ENCODE measurements at places on chromosomes 6 and 20.

GRCh38 chr20:23144856-23145255 lies 58.7 kb upstream of the CD93 start:
- DNase-seq: no peak

GRCh38 chr6:160028487-160029275 lies 59.8 kb downstream of the IGF2R start:
- DNase-seq: no peak

GRCh38 chr6:166415833-166416347 lies 33.1 kb upstream of the MPC1 start:
- no peak for DNase-seq

DNA sequence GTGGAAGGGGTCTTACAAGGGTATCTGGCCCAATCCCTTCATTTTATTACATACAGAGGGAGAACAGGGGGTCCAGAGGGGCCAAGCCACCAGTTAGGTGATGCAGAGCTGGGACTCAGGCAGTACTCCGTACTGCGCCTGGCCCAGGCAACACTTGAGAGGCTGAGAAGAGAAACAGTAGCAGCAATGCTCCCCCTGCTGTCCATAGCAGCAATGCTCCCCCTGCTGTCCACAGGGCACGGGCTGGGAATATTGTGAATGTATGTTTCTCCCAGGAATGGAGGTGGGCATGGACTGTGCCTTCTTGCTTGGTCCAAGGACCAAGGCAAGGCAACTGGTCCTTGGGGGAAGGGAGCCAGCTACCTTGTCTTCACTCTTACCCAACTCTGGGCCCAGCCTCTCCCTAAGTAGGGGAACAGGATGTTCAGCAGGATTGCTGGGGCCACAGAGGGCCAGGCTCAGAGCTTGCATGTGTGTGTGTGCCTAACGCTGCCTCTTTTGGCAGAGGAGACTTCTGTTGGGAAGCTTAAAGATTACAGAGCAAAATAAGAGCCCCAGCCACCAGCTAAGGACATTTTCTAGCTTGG lies 14.8 kb upstream of the FAM83C start:
- DNase-seq: peak; percentile 75

DNA sequence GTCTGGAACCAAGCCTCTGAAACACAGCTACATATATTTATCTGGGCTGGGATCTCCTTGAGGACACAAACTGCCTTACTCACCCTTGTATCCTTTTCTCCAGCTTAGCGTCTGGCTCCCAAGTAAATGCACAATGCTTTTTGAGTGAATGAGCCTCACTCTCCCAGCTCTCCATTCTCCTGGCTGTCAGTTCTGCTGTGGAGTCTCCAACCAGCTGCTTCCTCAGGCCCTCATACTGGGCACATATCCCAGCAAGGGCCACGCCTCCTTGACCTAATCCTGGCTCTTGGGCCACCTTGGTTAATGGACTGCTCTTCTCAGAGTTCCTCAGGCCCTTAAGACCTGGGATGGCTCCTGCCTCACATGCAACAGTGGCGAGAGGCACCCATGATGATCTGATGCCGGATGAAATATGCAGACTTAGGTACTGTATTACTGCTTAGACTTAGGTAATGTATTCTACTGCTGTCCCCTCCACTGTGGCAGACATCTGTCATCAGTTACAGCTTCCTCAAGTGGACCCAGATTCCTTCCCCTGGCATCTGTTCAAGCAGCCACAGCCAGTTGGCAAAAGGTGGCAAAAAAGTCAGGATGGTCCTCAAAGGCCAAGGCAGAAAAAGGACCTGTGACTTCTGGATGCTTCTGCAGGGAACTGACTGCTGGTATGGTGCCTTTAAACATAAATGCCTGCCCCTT lies 16.5 kb downstream of the SNHG17 start:
- DNase-seq: peak; percentile 26

- DNase-seq: peak; percentile 10
Measured at GRCh38 chr6:141326925-141327324, 805.8 kb upstream of the GJE1 start.

- no peak for DNase-seq
Measured at GRCh38 chr20:34979366-34980153, 23.9 kb downstream of the MYH7B start.

- DNase-seq: no peak
Measured at GRCh38 chr6:69584913-69585729, 211.7 kb downstream of the LMBRD1 start.

DNA sequence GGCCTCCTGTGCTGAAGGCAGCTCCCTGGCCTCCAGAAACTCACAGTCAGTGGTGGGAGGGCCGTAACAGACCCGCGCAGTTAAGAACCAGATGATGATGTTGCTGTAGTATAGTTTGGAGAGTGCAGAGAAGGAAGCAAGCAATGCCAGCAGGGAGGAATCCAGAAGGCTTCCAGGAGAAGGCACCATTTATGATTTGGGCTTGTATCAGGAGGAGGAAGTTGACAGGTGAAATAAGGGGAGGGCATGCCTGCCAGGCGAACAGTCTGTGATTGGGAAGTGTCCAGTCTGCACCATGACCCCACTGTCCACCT lies 13.3 kb upstream of the BAK1 start:
- no peak for DNase-seq

GRCh38 chr6:110800839-110801196 lies 14.5 kb downstream of the CDK19 start:
- DNase-seq: no peak

DNA sequence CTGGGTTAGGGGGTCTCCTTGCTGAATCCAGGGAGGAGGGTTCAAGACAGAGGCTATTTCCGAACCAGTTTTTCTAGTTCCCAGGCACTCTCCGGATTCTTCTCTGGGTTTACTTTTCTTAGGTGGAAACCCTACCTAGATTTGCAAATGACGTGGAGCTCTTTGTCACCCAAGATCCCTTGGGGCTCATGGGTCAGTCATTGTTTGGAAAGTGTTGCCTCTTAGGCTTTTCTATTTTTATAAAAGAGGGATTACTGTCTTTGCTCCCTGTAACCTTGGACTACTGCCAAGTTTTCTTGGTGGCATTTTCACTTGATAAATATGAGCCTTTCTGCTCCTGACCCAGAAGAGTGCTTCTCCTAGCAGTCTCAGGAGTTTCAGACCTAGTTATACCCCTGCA lies 33.6 kb downstream of the FAM209B start:
- DNase-seq: no peak

GRCh38 chr6:157264701-157265100 lies 58.6 kb downstream of the TMEM242 start:
- DNase-seq: no peak

GRCh38 chr6:55874316-55874715 lies 1.1 kb downstream of the BMP5 start:
- DNase-seq: no peak

- DNase-seq: peak; percentile 27
Measured at GRCh38 chr6:42808492-42809483, 26.9 kb downstream of the BICRAL start.

DNA sequence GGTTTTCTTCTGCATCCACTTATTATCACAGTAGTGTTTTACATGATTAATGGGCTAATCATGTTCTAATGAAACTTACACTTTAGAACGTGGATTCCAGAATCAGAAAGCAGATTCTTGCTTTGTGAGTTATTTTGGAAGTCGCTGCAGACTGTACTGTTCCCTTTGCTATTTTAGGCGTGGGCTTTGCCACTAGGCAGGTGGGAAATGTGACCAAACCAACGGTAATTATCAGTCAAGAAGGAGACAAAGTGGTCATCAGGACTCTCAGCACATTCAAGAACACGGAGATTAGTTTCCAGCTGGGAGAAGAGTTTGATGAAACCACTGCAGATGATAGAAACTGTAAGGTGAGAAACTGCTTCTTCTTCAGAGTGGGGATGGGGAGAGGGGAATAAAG lies 598 bp downstream of the FABP7 start:
- no peak for DNase-seq

DNA sequence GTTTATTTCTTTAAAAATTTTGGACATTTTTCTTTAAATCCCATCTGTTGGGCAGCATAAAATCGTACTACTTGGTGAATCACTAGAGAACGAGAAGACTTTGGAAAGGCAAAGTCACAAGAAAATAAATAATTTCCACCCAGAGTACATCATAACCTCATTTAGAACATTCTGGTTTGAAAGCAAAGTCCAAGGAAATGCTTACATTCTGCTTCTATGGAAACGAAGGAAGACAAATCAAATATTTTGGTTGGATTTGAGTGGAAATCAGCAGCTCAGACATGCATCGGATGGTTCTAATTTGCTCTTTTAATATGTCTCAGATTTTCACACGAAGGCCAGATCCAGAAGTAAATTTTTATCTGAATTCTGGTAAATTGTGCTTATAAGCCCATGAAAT lies 60.7 kb upstream of the LTV1 start:
- DNase-seq: no peak

DNA sequence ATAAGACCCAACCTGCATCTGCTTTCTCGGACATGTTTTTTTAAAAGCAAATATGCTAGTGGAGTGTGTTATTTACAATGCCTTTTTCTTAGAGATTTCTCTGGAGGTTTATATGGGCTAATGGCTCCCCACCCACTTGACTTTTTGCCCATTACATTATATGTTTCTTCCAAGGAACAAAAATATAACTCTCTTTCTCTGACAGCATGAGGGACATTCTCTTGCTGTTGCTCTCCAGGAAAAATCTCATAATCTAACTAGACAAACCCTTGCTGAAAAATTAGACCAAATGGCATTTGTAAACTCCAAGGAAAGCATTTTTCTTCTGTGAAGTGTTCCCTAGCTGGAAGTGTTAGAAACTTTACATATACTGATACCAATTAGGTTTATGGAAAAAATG lies 213.7 kb downstream of the PRL start:
- no peak for DNase-seq

- peak; percentile 25 for DNase-seq
Measured at GRCh38 chr6:169701311-169701953, 397 bp downstream of the WDR27 start.

- no peak for DNase-seq
Measured at GRCh38 chr20:40427026-40427425, 262.0 kb downstream of the MAFB start.

DNA sequence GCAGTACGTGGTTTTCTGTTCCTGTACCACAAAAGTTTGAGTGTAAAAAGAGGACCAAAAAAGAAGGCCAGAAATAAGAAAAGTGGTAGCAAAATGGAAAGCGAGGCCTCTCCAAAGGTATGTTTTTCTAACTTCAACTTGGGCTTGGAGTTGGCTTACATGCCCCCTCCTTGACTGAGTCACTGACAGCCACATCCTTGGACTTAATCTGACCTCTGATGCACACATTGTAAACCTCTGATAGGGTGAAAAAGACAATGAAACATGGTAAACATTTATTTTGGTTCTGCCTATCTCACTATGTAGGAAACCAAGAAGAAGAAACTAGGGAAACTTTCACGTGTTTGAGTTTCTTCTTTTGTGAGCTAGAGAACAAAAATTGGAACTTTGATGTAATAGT lies 503.2 kb upstream of the ID4 start:
- no peak for DNase-seq

DNA sequence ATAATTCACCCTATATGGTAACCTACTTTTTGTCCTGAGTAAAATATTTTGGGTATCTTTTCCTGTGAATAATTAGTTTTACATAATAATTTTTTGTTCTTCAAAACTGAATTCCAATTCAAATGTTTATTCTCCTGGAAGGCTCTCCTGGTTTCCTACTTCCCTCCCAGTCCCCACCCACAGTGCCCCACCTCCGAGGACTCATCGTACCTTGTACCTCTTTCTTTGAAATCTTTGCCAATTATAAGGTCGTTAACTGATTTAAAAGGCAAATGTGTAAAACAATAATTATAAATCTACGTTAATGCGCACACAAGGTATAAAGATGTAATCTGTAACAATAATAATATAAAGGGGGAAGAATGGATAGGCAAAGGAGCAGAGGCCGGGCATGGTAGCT lies 40.5 kb upstream of the VEGFA start:
- no peak for DNase-seq

GRCh38 chr6:111800259-111800765 lies 72.9 kb downstream of the FYN start:
- DNase-seq: no peak

DNA sequence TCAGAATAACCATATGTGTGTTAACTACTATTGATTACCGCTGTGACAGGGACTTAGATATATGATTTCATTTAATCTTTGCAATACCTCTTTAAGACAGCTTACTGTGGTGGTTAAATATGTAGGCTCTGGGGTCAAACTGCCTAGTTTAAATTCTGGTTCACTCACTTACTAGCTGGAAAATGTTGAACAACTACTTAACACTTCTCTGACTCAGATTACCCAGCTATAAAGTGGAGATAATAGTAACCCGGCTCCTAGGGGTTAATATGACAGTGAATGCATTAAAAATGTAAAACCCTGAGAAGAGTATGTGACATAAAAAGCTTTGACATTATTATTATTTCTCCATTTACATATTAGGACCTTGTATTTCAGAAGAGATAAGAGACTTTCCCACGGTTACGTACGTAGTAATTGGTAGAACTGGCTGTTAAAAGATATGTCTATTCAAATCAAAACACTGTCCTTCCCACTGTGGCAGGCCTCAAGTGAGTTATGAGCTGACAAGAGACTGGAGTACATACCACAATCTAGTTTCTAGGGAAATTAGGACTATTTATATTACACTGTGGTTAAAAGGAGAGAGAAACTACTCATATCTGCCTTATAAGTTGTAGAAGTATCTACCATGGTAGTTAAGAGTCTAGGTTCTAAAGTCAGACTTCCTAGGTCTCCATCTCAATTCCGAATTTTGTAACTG lies 4.4 kb upstream of the PLCB1 start:
- peak; percentile 45 for DNase-seq

GRCh38 chr6:65229825-65230224 lies 477.2 kb downstream of the EYS start:
- no peak for DNase-seq

DNA sequence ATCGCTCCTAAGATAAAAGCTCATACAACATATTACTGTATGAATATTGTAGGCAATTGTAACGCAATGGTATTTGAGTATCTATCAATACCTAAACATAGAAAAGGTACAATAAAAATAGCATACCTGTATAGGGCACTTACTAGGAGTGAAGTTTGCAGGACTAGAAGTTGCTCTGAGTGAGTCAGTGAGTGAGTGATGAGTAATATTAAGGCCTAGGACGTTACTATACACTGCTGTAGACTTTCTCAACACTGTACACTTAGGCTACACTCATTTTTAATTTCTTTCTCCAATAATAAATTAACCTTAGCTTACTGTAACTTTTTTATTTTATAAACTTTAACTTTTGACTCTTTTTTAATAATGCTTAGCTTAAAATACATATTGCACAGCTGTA lies 546.9 kb downstream of the HACE1 start:
- no peak for DNase-seq

DNA sequence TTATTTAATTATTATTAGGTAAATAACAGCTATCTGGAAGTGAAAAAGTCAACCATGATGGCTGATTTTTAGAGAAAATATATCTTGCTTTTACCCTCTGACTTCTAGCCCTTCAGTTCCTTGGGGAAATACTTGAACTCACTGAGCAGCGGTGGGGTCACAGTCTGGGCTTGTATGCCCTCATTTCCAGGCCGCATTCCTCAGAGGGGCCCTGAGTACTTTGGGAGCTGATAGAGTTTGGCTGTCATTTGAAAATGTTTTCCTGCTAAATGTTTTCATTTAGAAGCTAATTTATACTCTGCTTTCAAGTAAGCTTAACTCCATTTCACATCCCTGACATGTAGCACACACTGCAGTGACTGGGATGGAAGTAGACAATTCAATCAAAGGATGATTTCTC lies 1028.5 kb downstream of the KIF16B start:
- DNase-seq: no peak
